Stromal cell of bone marrow (primary cell): ENCODE measurements at places on chromosomes 4 and X.

DNA sequence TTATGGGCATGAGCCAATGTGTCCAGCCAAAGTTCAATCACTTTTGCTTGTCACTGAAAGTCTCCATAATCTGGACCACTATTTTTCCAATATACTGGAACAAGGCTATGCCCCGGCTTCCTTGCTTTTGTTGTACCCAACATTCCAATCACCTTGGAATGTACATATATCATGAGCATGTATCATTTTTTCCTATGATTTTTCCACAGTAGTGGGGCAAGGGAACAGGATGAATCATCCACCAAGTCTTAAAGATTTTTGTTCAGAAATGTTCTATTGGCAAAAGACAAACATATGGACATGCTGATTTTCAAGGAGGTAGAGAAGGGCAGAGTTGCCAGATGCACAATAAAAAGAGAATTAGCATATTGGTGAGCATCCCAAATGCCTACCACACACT, 548.1 kb upstream of the INTU start:
- DNase-seq, result no peak

GRCh38 chr4:7778510-7779431, 160.9 kb downstream of the AFAP1 start:
- peak; percentile 22 for DNase-seq

DNA sequence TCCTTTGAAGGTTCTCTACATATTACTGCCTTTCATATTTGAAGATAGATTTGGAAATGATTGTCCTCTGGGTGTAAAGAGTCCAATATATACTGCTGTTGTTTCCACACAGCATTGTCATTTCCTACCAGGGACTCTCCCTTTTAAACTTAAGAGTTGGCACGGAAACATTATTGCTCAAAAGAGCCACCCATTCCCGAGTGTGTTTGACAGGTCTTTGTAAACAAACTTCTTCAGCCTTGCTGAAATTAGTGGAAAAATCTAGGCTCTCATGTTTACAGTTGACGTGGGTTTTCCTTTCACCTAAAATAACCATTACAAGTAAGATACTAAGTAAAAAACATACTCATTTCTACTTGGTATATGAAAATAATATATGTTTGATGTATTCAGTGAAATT, 111.4 kb upstream of the LIMCH1 start:
- no peak for DNase-seq

GRCh38 chr4:82423245-82424054, 6.8 kb downstream of the HNRNPDL start:
- DNase-seq, result no peak

DNA sequence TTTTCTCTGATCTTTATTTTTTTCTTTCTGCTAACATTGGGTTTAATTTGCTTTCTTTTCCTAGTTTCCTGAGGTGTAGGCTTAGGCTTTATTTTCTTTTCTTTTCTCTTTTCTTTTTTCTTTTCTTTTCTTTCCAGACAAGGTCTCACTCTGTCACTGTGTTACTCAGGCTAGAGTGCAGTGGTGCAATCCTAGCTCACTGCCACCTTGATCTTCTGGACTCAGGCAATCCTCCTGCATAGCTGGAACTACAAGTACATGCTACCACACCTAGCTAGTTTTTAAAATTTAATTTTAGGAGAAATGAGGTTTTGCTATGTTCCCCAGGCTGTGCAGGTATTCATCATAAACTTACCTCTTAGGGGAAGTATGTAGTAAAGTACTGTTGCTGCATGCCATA, 197.8 kb upstream of the ANKRD50 start:
- DNase-seq, result no peak

- peak; percentile 41 for DNase-seq
Observed at GRCh38 chr4:153344131-153345011, at the start of gene MND1. TSS of gene MND1 (plus strand) at chr4:153344688. CDS start at chr4:153344738, 50 bp downstream.

DNA sequence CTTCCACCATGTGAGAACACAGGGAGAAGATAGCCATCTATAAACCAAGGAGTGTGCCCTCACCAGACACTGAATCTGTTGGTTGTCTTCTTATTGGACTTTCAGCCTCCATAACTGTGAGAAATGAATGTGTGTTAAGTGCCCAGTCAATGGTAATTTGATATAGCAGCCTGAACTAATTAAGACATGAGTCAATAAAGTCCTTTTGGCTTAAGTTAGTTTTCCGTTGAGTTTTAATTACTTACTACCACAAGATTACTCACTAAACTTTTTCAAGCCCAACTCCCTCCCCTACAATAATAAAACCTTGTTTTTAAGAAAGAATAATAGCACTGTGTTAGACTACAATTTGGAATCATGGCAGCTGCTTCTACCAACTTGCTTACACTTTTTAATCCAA, 324.2 kb downstream of the PCDH19 start:
- peak; percentile 24 for DNase-seq

DNA sequence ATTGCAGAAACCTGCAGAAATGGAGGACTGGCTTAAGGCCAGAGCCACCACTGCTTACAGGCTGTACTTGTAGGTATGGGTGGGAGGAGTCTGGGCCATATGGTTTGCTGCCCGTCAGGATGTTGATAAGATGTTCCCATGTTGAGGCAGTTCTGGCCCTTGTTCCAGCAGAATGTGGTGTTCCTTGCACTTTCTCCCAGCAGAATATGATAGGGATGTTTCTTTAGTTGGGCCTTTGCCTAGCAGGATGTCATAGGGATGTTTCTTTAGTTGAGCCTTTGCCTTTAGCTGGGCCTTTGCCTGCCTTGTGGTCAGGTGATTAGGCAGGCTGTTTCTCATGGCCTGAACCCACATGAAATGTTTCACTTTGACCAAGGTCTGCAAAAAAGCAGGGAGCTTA, 139.1 kb upstream of the PAQR3 start:
- DNase-seq, result no peak

- no peak for DNase-seq
Observed at GRCh38 chrX:120575379-120576114, 14.8 kb upstream of the CUL4B start.

GRCh38 chr4:153438916-153439756, 27.0 kb upstream of the TMEM131L start:
- no peak for DNase-seq

DNA sequence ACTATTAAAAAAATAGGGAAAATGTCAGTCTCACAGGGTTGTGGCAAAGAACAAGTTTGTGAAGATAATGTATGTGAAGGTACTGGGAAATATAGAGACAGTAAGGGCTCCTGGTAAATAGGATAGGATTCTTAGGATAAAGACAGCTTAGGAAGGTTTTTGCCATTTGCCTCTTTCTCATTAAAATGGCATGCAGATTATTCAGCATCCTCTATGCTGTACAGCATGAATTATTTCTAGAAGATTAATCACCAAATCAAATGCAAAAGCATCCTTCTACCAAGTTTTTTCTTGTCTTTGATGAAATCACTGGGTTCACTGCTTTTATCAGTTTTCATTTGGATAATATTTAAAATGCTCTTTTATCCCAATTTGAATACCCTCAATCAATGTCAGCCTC, 142.8 kb downstream of the NDST3 start:
- no peak for DNase-seq

- no peak for DNase-seq
Observed at GRCh38 chr4:161894014-161894413, 269.8 kb downstream of the FSTL5 start.

DNA sequence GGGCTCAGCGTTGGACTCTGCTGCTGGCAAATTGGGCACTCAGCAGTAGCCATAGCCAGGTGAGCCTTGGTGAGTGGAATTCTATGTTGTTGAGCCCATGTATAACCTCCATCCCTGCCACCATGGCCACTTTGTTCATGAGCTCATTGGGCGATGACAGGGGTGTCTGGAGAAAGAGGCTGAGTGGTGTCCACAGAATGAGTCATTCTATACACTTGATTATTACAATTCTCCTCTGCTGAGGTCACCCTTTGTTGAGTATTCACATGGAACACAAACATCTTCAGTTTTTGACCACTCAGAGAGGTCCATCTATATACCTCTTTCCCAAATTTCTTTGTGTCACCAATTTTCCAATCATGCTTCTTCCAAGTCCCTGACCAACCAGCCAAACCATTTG, 1341.7 kb downstream of the PCDH7 start:
- DNase-seq, result no peak

DNA sequence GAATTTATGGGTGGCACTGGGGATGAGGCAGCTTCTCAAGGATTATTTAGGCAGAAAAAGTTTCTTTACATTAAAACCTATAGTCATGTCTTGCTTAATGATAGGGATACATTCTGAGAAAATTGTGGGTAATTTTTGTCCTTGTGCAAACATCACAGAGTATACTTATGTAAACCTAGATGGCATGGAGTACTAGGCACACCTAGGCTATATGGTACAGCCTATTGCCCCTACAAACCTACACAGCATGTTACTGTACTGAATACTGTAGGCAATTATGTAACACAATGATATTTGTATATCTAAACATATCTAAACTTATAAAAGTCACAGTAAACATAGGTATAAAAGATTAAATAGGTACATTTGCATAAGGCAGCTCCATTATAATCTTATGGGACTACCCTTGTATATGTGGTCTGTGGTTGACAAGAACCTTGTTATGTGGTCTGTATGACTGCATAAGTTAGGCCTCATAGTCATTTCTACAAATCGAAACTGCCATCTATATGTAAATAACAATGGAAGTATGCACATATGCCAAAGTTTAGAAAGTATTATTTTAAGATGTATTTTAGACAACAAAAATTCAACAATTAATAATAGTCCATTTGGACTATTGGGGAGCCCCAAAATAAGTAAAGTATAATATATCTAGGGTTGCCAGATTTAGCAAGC, 87.3 kb downstream of the CFAP299 start:
- DNase-seq, result no peak

- DNase-seq, result no peak
Observed at GRCh38 chr4:112516471-112517066, 589 bp upstream of the NEUROG2 start.
